Naive thymus-derived CD4-positive, alpha-beta T cell (primary cell): ENCODE measurements at places on chromosomes 3 and 15. TPM values are rescaled to one million over a fixed set of nuclear protein-coding genes. Genes with fewer than 3 reads are reported as not detected.

DNA sequence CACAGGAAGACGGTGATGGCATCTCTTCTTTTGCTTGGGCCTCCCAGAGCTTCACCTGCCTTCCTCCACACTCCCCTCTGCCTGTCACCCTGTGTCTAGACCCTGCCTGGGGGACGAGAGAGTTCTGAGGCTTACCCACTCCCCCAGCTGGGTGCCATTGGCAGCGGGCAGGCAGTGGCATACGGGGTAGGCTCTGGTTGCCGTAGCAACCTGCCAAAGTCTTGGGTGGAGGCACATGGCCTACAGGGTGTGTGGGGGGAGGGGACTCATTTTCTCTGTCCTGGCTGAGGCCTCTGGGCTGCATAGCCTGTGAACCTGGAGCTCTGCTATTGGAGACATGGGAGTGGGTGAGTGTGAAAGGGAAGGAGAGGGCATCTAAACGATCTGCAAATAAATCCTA lies 4.4 kb downstream of the INSYN1 start:
- no peak for DNase-seq

DNA sequence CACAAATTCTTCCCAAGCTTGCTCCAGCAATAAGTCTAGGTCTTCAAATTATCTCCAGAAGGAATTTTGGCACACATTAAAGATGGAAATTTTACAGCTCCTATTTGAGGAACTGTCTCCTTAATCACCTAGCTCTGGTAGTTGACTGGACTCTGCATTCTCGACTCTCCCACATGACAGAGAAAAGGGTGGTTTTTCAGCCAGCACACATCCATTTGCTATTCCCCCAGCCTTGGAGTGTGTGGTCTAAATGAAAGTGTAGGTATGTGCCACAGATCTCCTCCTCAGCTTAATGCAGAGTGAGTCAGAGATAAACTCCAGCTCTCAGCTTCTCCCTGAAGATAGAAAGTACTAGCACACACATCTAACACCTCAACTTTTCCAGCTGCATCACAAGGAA lies 62.2 kb upstream of the ALCAM start:
- DNase-seq, result no peak

The RHCG gene
- total RNA-seq, result not detected

The RASGRP1 gene
- 101 TPM for total RNA-seq

GRCh38 chr3:128845119-128845777 lies 34.2 kb upstream of the ACAD9 start:
- peak; percentile 5 for DNase-seq

GRCh38 chr15:73264881-73265280 lies 103.9 kb downstream of the HCN4 start:
- DNase-seq, result no peak

The AMOTL2 gene
- not detected for total RNA-seq

The ACVR2B gene
- total RNA-seq, result 6.9 and 7.5 TPM in 2 replicates

- peak; percentile 71 for DNase-seq
These were observed 18.2 kb downstream of the DNAJB8 start for GRCh38 chr3:128448491-128448890.

DNA sequence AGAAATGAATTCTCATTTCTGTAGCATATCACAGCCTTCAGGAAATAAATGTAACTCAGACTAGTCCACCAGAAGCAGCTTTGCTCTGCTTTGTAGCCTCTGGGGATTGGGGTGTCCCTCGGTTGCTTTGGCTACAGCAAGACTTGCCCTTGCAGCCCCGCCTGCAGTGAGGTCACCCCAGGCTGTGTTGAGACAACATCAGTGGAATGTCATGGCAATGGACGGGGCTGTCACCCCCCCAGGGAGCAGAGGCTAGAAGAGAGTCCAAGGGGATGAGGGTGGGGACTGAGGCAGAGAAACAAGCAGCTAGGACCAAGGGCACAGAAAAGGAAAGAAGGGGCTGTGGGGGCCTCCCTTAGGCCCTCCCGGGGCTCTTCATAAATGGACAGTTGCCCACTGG lies 854 bp downstream of the CLEC3B start:
- DNase-seq, result no peak

DNA sequence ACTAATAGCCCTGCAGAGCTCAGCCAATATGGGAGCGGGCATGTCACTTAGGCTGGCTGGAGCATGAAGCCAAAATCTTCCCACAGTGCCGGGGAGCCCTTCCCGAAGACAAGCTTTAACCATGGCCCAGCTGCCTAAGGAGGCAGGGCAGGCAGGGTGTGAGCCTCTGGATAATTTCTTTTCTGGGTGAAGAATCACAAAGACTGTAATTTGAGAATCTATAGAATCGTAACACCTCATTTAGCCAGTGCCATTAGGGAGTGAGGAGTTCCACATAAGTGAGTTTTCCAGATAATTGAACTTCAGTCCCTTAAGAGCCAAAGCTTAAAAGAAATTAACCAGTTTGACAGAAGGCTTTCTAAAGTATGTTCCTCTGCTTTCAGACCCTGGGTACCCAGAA lies 40.2 kb upstream of the TLE3 start:
- DNase-seq, result no peak

GRCh38 chr3:139794469-139795265 lies 116.9 kb upstream of the NMNAT3 start:
- no peak for DNase-seq

GRCh38 chr3:56342475-56342874 lies 125.8 kb downstream of the ERC2 start:
- no peak for DNase-seq

- peak; percentile 30 for DNase-seq
These were observed 23.6 kb upstream of the KLF13 start for GRCh38 chr15:31302778-31303725.

DNA sequence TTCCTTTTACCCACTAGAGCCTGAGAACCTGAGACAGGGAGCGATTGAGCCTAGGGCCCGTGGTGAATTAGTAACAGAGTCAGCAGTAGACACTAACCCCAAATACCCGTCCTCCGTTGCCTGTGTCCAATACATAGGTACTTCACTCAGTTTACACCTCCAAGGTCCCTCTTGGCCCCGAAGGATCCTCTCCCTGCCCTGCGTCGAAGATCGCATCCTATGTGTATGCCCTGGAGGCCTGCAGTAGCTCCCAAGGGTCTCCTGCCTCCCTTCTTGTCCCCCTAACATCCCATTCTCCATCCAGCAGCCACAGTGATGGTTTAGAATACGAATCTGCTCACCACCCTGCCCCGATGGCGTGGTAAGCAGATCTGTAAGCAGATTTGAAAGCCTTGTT lies 67.0 kb downstream of the ISG20 start:
- DNase-seq, result no peak

The RUVBL1 gene
- 22.5 TPM for total RNA-seq

DNA sequence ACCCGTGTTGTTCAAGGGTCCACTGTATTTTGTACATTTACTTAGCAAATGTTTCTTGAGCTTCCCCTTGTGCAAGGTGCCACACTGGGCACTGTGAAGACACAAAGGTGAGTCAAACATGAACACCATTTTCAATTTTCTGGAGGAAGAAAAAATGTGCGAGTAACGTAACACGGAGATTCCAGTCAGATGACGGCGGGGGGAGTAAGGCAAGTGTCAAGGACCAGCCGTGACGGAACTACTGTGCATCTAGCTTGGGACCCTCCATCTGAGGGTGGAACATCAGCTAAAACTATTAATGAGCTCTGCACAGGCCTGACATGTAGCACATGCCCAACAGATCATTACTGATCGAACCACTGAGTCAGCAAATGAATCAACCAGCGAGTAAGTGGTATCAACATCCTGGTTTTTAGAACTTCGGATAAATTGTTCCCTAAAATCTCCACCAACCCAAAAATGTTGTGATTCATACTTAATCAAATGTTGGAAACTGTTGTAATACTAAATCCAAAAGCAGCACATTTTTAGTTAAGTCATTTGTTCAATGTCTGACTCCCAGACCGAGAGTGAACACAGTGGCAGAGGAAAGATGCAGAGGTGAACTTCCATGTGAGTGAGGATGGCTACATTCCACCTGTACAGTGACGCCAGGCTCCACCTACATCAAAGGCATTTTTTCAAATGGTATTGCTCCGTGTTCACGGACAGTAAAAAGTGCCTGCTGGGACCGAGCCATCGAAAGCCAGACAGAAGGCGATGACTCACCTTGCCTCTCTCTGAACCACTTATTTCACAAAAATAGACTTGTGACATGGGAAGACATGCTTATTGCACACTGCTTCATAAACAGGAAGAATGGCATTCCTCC lies 172.2 kb downstream of the ATP10A start:
- DNase-seq, result no peak

- DNase-seq, result no peak
These were observed 708.7 kb downstream of the VGLL3 start for GRCh38 chr3:86282106-86282787.

DNA sequence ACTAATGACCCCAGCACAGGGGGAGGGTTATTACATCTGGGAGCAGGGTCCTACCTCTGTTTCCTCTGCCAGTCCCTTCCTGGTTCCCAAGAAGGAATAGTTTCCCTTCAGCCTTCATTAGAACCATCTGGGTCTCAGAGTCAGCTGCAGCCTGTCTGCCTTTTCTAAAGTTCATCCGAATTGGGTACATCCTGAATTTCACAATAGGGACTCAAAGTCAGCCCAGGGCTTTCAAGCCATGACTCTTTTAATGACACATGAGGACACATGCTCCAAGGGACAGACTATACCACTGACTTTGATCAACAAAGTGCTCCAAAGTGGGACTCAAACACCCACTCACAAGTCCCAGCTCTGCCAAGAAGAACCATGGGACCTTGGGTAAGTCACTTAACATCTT lies 12.7 kb upstream of the CRABP1 start:
- DNase-seq, result no peak

The GANC gene
- 45.4 TPM for total RNA-seq

DNA sequence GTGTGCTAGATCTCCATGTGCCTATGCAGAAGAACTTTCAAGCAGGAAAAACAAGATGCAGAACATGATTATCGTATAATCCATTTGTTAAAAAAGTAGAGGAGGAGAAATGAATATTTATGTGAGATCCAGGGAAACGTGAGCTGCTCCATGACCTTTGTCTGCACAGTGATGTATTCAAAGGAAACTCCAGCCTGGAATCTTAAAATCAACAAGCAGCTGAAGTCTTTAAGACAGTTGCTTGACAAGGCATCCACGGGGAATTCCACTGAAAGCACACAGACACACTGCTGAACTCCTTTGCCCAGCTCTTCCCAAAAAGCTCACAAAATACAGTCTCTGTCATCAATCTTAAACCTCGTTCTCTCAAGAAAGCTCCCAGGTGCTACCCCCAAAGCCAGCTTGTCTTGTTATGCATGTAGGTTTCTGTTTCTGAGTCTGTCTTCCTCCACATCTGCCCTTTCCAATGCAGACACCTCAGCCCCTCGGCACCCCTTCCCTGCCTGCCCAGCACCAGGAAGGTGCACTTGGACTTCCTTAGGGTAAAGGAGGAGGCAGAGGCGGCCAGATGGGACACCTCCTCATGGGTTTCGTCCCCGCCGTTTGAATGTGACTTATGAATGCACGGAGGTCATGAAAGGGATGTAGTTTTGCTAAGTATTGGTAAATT lies 28.7 kb downstream of the LRRK1 start:
- DNase-seq, result no peak

DNA sequence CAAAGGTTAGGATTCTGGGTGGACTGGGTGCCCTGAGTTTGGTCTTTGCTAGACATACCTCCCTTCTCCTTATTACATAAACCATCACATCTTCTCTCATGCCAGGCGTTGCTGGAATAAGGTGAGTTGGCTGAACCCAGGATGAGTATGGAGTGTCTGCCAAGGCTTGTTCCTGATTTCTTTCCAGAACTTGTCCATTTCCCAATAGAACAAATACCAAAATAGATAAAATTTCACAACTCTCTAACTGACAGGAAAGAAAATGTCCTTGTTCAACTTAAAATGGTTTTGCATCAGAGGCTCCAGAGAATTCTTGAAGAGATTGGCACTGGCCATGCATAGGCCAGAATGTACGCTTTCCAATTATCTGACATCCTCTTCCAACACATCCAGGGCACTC lies 291.9 kb downstream of the IGSF11 start:
- DNase-seq, result no peak

DNA sequence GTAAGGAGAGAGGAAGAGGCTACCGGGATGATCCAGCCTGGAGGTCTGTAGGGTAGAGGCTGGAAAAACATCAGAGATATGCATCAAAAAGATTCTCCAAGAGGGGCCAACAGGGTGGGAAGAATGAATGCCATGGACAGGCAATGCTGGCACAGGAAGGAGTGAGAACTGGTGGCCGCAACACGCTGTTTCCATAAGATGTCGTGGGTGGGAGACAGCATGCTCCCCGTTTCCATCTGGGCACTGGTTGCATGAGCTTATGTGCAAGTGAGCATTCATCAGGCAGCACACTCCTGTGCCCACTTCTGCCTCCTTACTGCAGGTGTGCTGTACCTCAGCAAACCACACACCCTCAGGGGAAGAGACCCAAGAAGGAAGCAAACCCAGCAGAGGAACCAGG lies 59.4 kb downstream of the GABRB3 start:
- no peak for DNase-seq

DNA sequence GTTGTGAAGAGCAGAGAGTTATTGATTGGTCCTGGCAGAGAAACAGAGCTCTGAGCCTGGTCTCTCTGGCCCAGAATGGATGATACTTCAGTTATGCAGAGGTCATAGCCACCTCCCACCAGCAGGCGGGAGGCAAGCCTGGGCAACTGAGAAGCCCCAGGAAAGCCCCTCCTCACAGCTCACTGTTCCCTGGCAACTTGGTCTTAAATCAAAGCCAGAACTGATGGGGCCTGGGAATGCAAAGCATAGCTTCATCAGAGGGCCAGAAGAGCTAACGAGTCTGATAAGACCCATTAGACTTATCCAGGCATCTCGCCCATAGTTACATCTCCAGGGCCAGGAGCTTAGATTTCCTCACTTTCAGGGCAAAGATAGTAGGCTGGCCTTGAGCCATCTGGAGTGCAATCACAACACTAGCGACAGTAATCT lies 5.5 kb upstream of the COLQ start:
- DNase-seq, result no peak

The FMN1 gene
- total RNA-seq, result 0.02 and 0.10 TPM in 2 replicates

DNA sequence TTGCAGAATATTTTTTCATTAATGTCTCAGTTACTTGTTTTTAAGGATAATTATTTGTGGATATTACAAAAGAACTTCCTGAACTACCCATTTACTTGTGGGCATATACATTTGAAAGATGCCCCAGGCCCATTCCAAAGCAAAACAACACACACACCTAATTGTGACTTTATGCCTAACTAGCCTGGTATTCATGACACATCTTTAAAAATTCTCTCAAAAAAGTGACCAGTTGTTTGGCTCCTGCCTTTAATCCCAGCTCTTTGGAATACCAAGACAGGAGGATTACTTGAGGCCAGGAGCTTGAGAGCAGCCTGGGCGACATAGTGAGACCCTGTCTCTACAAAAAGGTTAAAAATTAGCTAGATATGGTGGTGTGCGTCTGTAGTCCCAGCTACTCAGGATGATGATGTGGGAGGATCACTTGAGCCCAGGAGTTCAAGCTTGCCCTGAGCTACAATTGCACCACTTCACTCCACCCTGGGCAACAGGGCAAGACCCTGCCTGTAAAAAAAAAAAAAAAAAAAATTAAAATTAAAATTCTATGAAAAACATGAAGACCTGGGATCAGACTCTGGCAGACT lies 51.7 kb upstream of the SLC4A7 start:
- no peak for DNase-seq

- no peak for DNase-seq
These were observed 123.7 kb upstream of the CLSTN2 start for GRCh38 chr3:139811331-139811730.

The SERPINI1 gene
- total RNA-seq, result 1.3 TPM
